ENCODE measurements at places on chromosomes 7 and 10.

DNA sequence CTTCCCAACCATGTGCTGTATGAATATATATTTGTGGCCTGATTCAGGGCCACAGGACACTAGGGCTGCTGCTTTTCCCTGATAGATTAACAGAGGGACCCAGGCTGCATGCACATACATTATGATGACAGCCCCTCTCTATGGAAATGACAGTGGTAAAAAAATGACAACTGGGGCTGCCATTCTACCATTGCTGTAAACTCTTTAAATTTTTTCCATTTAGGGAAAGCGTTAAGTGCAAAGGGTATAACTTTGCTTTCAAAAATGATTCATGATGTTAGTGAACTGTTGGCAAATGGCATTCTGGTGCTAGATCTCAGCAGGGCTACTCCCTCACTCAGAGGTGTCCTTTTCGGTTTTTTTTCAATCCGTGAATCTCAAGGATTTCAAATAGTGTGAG lies 4.2 kb downstream of the CTBP2 start:
- no peak for DNase-seq

- DNase-seq: no peak
These were observed 232.6 kb upstream of the HABP2 start for GRCh38 chr10:113320211-113320610.

GRCh38 chr10:123156078-123156477 lies 1.9 kb downstream of the BUB3 start:
- no peak for DNase-seq

DNA sequence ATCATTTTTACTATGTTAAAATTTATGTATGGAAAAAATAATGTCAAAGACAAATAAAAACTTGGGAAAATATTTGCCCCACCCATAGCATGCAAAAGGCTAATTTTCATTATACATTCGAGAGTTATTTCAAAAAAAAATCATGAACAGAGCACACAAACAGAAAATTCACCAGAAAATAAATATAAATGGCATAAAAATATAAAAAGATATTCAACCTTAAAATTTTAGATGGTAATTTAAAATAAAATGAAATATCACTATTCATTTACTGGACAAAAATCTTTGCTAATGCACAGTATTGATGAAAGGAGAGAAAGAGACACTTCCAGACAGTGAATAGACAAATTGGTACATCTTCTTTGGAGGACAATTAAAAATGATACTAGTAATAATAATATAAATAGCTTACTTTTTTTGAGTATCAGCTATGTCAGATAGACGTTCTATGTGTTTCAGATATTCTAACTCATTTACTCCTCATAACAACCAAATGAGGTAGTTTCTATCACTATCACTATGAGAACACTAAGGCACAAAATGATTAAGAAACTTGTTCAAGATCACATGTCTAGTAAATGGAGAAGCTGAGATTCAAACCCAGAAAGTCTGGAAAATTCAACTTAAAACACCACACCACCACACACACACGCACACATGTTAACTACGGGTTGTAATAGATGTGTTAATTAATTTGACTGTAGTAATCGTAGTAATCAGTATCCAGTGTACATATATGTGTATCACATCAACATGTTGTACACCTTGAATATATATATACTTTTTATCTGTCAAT lies 63.0 kb downstream of the CCDC71L start:
- DNase-seq: no peak

GRCh38 chr7:133827707-133828623 lies 299.2 kb upstream of the LRGUK start:
- DNase-seq: no peak

- DNase-seq: no peak
These were observed 77.1 kb downstream of the ITGB8 start for GRCh38 chr7:20407585-20408466.

Measured in stimulated activated CD4-positive, alpha-beta T cell treated with anti-CD3 and anti-CD28 coated beads, Interleukin-1b, Interleukin-23, amount 100 ng/mL, for 1 hour (primary cell).